Thoracic aorta (tissue), 2 donors: ENCODE measurements at places on chromosomes 6 and 20. TPM values are rescaled to one million over a fixed set of nuclear protein-coding genes. Genes with fewer than 3 reads are reported as not detected.

Gene SEL1L2
- not detected for total RNA-seq

Gene IP6K3
- 0.27 TPM for total RNA-seq

GRCh38 chr6:150201772-150202329, 59.0 kb downstream of the PPP1R14C start:
- DNase-seq = no peak

DNA sequence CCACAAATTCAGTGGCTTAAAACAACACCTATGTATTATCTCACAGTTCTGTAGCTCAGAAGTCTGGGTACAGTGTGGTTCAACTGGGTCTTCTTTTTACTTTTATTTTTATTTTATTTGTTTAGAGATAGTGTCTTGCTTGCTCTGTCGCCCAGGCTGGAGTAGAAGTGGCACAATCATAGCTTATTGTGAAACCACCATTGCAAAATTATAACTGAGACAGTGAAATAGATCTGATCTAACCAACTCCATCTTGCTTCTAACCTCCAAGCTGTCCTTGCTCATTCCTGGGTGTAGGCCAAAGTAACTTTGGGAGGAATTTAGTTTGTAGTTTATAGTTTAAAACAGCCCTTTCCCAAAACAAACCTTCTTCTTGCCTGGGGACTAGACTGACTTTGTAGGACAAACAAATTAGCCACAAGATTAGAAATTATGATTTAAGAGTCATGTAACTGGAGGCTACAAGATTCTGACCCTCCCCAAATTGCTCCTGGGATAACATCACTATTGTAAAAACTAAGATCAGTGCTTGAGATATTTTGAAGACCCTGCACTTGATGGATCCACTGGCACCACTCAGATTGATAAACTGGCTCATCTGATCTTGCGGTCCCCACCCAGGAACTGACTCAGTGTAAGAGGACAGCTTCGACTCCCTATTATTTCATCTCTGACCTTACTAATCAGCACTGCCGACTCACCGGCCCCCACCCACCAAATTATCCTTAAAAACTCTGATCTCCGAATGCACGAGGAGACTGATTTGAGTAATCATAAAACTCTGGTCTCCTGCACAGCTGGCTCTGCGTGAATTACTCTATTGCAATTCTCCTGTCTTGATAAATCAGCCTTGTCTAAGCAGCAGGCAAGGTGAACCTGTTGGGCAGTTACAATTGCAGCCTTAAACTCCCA, 193.4 kb upstream of the CDYL start:
- no peak for DNase-seq

DNA sequence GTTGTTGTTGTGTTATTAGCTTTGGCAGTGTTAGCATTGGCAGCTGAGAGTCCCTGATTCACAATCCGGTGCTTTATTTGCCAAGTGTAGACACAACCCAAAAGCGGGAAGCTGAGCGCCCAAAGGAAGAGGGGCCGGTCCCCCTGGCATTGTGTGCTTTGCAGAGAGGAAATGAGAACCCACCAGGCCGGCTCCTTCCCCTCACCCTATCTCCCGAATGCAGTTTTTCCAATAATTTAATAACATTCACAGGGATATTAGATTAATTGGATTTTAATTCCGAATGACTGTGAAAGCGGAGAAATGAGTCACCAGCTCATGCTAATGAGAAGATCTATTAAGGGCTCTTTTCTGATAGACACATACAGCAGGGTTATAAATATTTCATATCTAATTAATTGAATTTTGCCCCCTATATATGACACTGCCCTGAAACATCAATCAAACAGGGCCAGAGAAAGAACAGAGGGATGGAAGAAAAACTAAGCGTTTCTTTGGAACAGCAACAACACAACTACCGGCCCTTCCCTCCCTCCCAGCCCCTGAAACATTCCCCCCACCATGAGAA, 143.8 kb downstream of the MBOAT1 start:
- no peak for DNase-seq

DNA sequence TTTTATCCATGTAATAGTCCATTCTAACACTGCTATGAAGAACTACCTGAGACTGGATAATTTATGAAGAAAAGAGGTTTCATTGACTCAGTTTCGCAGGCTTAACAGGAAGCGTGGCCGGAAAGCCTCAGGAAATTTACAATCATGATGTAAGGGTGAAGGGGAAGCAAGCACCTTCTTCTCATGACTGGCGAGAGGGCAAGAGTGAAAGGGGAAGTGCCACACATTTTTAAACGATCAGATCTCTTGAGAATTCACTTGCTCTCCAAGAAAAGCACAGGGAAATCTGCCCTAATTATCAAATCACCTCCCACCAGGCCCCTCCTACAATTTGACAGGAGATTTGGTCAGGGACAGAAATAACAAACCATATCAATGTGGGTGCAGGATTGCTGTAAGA, 859.7 kb downstream of the EPHA7 start:
- no peak for DNase-seq

DNA sequence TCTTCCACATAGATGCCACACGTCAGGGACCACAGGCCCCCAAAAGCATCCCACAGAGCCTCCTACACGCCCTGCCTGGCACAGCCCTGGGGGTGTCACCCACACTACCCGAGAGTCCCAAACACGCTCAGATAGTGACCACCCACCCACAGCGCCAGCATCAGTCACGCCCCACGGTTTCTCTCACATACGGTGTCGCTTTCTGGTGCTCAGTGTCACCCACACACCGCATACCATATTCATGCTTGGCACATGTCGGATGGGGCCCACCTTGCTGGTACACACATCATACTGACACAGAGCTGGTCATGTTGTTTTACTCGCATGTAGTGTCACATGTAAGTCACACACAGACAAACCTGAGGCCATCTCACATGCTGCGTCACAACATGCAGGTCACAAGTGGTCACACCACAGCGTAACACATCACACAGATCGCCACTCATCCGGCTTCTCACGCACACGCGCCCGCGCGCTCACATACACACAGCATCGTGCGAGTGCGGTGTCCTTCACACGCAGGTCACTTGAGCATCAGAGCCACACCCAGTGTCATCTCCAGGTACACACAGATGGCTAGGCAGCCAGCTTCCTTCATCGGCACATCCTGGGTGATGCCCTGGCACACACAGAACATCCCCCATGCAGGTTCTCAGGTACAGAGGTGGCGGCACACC, 3.4 kb downstream of the TEAD3 start:
- DNase-seq = no peak
